ENCODE measurements at places on chromosomes 5 and 9.

DNA sequence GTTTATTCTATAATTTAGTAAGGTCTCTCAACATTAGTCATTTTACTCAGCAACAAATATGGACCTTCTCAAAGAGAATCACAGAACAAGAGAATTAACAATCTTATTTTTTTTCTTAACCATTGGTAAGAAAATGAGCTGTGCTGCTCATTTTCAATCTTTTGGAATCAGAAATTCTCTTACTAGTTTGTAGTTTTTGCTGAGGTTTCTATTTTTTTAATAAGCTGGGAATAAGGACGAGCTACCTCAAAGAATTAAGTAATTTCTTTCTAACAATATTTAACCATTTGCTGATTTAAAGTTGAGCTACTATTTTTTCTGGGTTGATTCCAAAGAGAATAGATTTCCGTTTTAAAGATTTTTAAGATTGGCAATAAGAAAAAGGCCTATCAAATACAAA lies 44.2 kb downstream of the PLGRKT start:
- DNase-seq: no peak

GRCh38 chr9:37927132-37927531 lies 23.2 kb upstream of the SLC25A51 start:
- DNase-seq: no peak

DNA sequence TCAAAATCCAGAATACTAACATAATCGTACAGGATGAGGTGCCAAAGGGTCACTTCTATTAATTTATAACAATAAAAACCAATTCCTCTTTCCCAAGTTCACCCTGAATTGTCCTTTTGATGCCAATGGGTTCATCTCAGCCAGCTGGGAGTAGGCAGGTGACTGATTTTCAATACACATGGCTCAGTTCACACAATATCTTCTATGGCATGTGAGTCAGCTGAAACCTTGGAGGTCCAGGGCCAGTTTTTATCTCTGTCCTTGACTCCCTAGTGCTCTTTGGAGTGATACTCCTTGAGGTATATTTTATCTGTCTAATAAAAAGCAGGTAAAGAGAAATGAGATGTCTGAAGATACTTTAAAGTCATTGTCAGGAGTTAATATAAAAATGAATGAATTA lies 186.6 kb downstream of the SMC2 start:
- no peak for DNase-seq

- DNase-seq: no peak
Measured at GRCh38 chr9:130868230-130868629, 28.4 kb downstream of the QRFP start.

GRCh38 chr9:21096901-21097255 lies 19.1 kb upstream of the IFNB1 start:
- no peak for DNase-seq

DNA sequence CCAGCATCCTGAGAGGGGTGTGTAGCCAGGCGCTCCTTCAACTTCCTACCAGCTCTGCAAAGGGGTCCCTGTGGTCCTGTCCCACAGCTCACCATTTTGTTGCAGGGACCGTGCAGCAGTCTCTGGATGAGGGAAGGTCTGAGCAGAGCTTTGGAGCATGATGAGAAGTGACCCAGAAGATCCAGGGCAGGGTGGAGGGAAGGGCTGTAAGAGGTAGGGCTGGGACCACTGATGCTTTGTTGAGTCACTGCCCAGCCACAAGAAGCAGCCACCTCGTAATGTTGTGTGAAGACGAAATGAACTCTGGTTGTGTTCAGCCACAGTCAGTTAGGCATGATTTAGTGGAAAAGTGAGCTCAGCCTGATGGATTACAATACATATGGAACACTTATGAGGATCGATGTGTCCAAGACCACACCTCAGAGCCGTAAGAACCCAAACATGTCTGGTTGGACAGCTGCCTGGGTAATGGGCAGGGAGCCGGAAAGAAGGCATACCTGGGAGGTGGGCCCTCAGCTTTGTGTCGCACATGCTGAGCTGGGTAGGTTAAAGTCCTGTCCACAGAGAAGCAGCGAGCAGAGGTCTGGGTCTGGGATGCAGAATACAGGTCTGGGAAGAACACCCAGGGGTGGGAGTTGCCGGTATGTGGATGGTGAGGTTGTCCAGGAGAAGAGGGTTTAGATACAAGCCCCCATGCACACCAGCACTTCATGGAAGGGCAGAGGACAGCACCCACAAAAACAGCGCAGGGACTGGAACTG lies 250.1 kb downstream of the GADD45G start:
- DNase-seq: no peak

DNA sequence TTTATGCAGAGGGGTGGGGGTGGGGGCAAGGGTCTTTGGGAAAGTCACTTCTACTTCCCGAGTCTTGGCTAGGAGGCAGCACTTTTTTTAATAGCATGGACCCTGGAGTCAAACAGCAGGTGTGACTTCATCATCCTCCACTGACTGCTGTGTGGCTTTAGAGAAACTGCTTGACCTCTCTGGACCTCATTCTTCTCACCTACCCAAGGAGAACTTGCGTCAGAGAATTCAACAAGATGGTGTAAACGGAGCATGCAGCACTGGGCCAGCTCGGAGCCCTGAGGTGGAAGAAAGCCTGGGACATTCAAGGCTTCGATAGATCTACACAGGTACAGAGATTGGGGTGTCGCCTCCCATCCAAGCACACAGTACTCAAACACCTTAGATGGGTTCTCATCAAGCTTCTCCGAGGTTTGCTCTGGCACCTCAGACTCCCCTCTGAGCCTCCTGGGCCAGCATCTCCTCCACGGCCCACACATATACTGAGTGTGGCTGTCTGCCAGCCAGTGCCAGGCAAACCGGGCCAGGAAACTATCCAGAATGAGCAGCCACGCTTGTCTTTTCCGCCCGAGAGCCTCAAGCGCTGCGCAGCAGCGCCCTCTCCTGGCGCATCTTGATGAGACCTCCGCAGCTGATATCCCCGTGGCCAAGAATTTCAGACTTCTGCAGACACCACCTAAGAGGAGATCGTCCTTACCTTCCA lies 4.6 kb upstream of the SLC25A48 start:
- no peak for DNase-seq

DNA sequence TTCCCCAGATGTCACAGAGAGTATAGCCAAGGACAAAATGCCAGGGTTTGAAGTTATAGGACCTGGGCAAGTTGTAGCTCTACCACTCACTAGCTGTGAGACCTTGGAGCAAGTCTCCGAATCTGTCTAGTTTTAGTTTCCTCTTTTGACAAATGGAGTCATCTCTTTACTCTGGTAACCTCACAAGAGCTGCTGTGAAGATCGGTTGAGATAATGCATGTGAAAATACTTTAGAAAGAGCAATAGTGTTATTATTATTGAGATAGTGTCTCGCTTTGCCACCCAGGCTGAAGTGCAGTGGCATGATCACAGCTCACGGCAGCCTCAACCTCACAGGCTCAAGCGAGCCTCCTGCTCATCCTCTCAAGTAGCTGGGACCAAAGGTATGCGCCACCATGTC lies 117.9 kb upstream of the NR5A1 start:
- DNase-seq: no peak

DNA sequence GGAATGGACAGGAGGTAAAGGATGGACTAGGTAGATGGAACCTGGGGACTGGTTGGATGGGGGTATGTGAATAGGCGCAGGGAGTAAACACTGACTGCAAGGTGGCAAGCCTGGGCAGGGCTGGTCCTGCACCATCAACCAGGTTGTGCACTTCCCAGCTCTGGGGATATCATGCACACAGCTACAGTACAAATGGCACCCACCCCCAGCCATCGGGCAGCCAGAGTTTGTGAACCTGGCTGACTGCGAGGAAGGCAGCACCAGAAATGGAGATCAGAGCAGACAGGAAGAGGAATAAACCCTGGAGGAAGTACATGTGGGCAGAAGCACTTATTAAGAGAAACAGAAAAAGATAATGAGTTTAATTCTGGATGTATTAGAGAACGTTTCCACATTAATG lies 229.1 kb downstream of the ESM1 start:
- no peak for DNase-seq

GRCh38 chr5:50967563-50968355 lies 301.3 kb downstream of the PARP8 start:
- DNase-seq: no peak

GRCh38 chr9:103713631-103714030 lies 380.5 kb upstream of the SMC2 start:
- DNase-seq: peak; percentile 30

DNA sequence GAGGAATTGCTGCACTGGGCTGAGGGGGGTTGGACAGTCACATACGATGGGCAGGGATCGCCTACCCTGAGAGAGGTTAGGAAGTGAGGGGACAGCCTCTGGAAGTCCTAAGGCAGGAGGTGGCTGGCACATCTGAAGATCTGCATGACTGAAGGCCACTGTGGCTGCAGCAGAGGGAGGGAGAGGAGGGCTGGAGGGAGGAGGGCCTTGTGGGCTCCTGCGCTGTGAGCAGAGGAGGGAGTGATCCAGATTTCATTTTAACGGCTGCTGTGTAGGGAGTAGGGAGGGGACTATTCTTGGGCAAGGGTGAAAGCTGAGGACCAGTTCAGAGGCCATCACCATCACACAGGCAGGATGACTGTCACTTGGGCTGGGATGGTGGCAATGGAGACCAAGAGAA lies 7.1 kb downstream of the EIF4E1B start:
- DNase-seq: no peak

- no peak for DNase-seq
Measured at GRCh38 chr5:74457876-74458275, 182.7 kb downstream of the ENC1 start.

DNA sequence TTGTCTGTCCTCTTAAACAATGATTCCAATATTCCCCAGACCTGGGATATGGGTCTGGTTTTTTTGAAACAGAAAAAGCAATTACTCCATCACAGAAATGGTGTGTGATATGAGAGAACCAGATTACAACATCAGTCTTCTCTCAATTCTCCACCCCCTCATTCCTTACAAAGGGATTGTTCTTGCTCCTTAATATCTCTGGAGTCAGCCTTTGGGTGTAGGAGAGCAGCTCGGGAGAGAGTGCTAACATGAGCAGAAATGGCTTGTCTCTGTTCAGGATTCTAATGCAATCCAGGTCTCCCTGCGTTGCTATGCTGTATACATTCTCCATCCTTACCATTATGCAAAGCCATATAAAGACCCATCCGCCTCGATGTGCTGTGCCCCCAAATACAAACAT lies 32.7 kb downstream of the ZFAND5 start:
- DNase-seq: no peak

GRCh38 chr9:126095546-126096190 lies 231.0 kb upstream of the MVB12B start:
- no peak for DNase-seq

DNA sequence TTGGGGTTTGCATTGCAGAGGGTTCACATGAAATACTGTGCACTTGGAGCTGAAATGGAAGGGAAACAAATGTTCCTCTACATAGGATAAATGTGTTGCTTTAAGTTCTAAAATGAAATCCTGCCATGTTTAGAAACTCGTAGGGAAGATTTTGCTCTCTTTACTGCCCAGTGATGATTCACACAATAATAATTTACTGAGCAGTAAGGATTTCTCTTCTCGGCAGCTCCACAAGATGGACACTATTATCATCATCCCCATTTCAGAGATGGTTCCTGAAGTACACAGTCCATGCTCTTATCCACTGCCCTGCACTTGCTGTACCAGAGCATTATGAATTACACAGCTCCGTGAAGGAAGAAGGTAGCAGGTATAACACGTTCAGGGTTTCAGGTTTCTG lies 4.1 kb downstream of the HACD4 start:
- DNase-seq: no peak

GRCh38 chr9:21516796-21517195 lies 34.7 kb upstream of the IFNE start:
- DNase-seq: no peak

DNA sequence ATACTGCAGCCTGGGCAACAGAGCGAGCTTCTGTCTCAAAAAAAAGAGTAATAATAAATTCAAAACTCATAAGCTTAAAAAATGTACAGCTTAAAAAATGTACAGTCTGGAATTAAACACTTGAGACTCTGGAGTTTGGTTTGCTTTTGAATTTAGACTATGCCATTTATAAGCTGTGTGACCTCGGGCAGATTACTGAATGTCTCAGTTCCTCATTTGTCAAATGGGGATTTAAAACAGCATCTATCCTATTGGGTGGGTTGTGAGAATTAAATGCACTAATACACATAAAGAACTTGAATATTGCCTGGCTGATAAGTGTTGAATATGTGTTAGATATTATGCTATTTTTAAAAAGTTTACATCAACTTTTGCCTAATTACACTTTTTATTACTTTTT lies 98.4 kb downstream of the SCAMP1 start:
- DNase-seq: no peak

- DNase-seq: no peak
Measured at GRCh38 chr5:95909738-95910137, 51.9 kb downstream of the ELL2 start.

DNA sequence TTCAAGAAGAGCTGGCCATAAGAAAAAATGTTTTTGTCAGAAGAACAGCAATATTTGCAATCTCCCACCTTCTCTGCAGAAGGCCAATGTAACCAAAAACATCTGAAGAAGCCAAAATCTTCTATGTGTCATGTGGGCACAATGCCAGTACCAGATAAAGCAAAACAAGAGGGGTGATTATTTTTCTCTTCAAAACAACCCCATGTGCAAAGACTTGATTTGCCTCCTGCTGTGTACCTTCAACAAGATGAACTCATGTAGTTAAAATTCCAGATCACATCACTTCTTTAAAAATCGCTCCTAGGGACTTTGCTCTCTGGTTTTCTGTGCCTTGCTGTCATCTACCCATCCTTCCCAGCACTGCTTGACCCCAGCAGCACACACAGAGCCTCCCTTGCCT lies 134.0 kb upstream of the MAP3K1 start:
- peak; percentile 30 for DNase-seq

DNA sequence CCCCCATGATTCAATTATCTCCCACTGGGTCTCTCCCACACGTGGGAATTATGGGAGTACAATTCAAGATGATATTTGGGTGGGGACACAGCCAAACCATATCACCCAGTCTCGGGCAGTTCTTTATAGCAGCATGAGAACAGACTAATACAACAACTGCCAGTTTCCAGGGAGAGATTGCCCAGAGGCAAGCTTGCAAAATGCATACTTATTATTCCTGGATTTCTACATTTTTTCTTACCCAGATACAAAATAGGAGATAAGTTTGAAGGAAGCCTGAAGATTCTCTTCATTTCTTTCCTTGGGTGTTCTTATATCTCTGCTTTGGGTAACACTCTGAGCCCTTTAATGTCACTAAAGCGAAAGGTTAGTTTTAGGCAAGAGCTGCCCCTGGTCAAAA lies 691.2 kb downstream of the TAF11L14 start:
- no peak for DNase-seq

DNA sequence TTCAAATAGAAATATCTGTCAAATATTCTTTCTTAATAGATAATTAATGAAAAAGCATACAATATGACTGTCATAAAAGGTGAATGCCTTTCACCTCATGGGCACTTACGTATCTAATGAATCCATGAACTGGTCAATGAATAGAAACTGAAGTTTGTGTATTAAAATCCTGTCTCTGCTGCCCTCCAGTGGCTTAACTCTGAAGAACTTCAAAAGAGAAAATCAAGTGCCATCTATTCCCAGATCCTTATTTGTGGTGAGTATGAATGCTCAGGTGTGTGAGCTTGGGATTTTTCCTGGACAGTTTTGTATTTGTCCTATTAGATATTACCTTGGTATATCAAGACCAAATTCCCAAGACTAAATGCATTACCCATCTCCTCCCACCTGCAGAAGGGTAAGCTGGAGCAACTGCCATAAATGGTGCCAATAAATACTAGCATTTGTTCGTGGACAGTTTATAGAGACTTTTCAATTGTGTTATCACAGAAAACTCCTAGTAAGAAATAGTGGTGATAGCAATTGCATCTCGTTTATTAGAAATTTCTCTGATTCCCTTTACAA lies 44.0 kb upstream of the SVEP1 start:
- DNase-seq: no peak

GRCh38 chr5:142982821-142983200 lies 212.6 kb downstream of the ARHGAP26 start:
- no peak for DNase-seq

All from brain pericyte (primary cell).